ENCODE measurements at places on chromosomes 6 and 20. TPM values are rescaled to one million over a fixed set of nuclear protein-coding genes. Genes with fewer than 3 reads are reported as not detected.
A peak's percentile ranks its signal among the peaks of the same experiment; 100 is the strongest.

DNA sequence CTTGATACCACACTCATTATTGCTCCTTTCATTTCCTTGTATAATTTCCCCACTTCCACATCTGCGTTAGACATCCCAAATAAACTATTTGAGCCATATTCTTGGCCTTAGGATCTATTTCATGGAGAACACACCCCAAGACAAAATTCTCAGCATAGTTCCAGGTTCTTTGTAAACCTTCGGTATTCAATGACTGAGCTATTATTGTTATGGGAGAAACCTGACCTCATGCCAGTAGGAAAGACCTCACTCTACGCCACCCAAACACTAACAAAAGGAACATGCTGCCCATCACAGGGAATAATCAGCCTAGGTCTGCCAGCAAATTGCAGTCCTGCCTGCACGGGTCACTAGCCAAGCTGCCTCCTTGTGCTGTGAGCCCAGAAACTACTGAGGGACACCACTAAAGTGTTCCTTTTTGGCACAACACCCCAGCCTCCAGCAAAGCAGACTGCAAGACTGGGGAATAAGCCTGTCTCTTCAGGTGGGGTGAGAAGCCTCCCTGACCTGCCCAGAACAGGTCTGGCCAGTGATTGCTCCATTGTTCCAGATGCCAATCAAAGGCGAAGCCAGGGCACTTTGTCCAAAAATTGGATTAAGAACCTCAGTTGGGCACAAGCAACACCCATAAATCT lies 371.8 kb downstream of the MAFB start:
- no peaks in the 10 kb centered on the region for H3K36me3 ChIP-seq
- no peaks in the 10 kb centered on the region for H3K27me3 ChIP-seq
- H3K27ac ChIP-seq: no peak overlapping the region
- DNase-seq: no peak

- no peak overlapping the region for H3K4me3 ChIP-seq
- DNase-seq: no peak
- H3K27ac ChIP-seq: no peak overlapping the region
- H3K4me1 ChIP-seq: no peaks in the 10 kb centered on the region
- H3K36me3 ChIP-seq: no peaks in the 10 kb centered on the region
Measured at GRCh38 chr20:52454660-52455059, 263.1 kb upstream of the ZFP64 start.

- H3K36me3 ChIP-seq: no peaks in the 10 kb centered on the region
- peak overlapping the region; percentile 84 for H3K4me3 ChIP-seq
- no peaks in the 10 kb centered on the region for H3K4me1 ChIP-seq
Measured at GRCh38 chr6:138692058-138692977, 81.3 kb upstream of the CCDC28A start.

GRCh38 chr6:122610690-122611455 lies 668 bp downstream of the PKIB start:
- H3K27me3 ChIP-seq: no peaks in the 10 kb centered on the region
- H3K4me3 ChIP-seq: peak overlapping the region; percentile 74
- peaks cover 6% of the 10 kb centered on the region for H3K4me1 ChIP-seq
- H3K36me3 ChIP-seq: no peaks in the 10 kb centered on the region
- peak; percentile 75 for DNase-seq
- H3K27ac ChIP-seq: peak overlapping the region; percentile 87

- H3K27ac ChIP-seq: no peak overlapping the region
- H3K4me3 ChIP-seq: no peak overlapping the region
- peaks cover 24% of the 10 kb centered on the region for H3K4me1 ChIP-seq
- no peaks in the 10 kb centered on the region for H3K36me3 ChIP-seq
- H3K27me3 ChIP-seq: no peaks in the 10 kb centered on the region
Measured at GRCh38 chr6:113758826-113759574, 98.1 kb upstream of the MARCKS start.

Gene BPIFB4
- total RNA-seq: not detected

Gene RUNX2
- total RNA-seq: not detected

Gene TMEM74B
- total RNA-seq: 7.8 TPM

Measured in Caco-2 (cell line).